Suppressor macrophage (primary cell): ENCODE measurements at places on chromosomes 7 and 10.

DNA sequence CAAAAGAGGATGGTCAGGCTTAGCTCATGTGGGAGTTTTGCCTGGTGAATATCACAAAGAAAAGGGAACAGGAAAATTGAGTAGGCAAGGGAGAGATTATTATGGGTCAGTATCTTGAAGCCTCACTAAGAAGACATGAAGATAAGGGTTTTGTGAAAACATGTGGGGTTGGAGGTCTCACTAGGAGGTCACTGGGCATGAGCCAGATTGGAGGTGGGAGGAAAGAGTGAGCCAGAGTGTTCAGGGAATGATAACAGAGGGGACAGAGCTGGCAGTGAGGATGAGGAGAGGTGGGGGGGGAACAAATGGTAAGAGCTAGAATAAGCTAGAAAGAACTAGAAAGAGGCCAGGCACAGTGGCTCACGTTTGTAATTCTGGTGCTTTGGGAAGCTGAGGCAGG lies 374.3 kb downstream of the GRID1 start:
- no peak for DNase-seq

- DNase-seq = no peak
Measured at GRCh38 chr7:55073976-55074528, 55.2 kb downstream of the EGFR start.

DNA sequence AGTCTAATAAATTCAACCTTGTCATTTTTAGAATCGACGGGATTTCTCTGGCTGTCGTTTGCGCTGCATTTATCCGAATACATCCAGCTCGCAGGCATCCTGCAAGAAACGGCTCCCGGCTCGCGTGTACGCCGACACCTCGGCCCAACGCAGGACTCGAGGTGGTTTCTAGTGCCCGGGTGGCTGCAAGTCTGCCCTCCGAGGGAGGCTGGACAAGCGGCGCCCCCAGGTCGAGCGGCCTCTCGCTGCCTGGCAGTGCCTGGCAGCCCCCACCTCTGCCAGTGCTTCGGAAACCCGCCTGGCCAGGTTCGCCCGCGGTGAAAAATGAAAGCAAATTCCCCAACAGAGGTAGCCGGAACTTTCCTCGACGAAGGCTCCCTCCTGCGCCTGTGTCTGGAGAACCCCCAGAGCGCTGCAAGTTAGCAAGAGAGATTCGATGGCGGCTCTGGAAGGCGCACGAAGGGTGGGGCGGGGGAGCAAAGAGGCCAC lies 5.7 kb upstream of the ZNF503 start:
- no peak for DNase-seq

- DNase-seq = no peak
Measured at GRCh38 chr7:132359743-132360142, 216.5 kb downstream of the PLXNA4 start.

- DNase-seq = no peak
Measured at GRCh38 chr10:64626924-64627323, 1105.7 kb downstream of the REEP3 start.

- DNase-seq = no peak
Measured at GRCh38 chr7:101205901-101206664, 5.2 kb upstream of the MOGAT3 start.

GRCh38 chr7:44180631-44181030 lies 8.6 kb downstream of the GCK start:
- no peak for DNase-seq

DNA sequence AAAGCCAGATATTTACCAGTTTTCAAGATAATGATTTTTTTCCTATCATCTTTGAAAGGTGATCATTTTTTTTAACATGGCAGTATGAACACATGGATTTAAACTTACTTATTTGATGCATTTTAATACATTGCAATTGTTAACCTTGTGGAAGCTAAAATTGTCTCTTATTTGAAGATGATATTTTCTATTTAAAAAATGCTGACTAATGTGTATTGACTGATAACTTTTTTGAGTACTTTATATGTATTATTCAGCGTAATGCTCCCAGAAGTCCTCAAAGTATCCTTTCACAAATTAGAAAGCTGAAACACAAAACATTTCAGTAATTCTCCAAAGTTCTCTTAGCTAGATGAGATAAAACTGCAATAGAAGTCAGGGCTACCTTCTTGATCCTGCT lies 677.3 kb downstream of the NRG3 start:
- DNase-seq = no peak

- DNase-seq = no peak
Measured at GRCh38 chr10:77189075-77189474, 448.5 kb downstream of the KCNMA1 start.

GRCh38 chr10:110747609-110748464 lies 103.7 kb downstream of the RBM20 start:
- DNase-seq = no peak

DNA sequence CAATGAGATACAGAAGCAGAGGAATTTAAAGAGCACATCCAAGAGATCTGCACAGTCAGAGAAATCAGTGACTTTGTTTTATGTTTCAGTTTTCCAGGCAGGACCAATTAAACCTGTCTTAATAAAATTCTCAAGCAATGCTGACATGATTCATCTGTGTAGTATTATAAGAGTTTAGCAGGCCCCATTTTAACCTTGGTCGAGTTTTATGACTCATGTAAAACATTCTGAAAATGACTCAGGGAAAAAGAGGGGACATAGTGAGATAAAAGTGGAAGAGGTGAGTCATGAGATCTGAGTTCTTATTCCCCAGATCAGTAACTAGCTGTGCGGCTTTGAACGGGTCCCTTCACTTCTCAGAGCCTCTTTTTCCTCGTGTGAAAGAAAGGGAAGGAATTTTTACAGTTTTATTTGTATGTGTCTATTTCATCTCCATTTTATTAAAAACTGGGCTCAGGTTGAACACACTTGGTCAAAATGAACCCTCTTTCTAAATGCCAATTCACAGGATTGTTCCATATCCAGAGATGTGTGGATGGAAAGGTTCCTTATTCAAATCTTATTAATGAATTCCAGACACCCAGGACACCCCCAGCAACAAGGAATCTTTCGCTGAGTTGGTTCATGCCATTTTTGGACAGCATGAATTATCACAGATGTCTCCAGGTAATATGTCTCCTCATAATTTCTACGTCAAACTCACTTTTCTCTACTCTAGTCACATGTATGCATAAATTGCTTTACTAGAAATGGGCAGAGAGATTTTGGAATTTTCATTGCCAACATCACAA lies 143.2 kb downstream of the JAZF1 start:
- peak; percentile 25 for DNase-seq

DNA sequence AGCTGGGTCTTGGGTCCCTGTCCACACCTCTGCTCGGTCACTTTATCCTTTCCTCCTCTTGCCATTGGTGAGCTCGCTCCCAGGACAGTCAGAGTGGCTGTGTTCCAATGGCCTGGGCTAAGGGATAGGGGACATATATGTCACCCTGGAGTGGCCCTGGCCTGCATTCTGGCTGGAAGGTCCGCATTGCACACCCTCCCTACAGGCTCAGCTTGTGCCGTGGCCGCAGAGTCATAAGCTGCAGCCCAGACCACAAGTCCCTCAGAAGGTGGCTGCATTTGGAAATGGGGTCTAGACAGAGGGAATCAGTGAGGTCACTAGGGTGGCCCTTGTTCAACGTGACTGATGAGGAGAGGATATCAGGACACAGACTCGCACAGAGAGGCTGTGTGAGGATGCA lies 363.8 kb upstream of the SHH start:
- DNase-seq = no peak

- no peak for DNase-seq
Measured at GRCh38 chr7:78427209-78427608, 628.6 kb downstream of the PHTF2 start.

- no peak for DNase-seq
Measured at GRCh38 chr7:140439359-140439758, 35.5 kb downstream of the RAB19 start.

DNA sequence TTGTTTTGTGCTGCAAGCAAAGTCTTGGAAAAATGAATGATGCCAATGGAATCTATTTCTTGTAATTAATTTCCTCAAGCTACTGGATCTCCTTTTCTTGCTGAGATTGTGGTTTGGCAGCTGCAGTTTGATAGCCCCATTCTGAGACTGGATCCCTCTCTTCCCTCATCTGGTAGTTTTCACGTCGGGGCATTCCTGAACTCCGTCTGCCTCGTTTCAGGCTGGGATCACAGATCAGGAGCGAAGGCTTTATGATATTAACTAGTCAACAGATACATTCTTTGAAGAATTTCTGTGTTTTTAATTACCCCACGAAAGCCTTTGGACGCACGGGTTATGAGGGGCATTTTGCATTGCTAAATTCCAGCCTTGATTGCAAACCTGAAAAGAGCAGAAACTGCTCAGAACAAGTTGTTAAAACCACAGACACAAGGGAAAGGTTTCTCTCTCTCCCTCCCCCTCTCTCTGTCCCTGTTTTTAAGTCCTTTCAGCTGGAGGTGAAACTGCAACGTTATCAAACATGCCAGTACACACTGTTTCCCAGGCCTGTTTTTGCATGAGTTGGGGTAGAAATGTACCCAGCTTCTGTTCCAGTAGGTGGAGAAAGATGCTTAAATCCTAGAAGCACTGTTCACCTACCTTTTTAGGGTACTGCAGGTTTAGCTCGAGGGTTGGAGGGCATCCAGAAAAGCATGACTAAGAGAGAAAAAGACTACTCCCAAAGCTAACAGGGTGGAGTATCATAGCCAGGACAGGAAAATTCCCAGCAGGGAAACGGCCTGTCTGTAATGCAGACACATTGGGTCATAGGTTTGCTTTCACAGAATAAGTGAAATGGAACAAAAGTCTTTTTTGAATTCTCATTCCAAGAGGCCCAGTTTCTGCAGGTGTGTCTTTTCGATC lies 124.3 kb downstream of the CUX1 start:
- no peak for DNase-seq

- DNase-seq = no peak
Measured at GRCh38 chr10:100817268-100817839, 72.0 kb downstream of the PAX2 start.

DNA sequence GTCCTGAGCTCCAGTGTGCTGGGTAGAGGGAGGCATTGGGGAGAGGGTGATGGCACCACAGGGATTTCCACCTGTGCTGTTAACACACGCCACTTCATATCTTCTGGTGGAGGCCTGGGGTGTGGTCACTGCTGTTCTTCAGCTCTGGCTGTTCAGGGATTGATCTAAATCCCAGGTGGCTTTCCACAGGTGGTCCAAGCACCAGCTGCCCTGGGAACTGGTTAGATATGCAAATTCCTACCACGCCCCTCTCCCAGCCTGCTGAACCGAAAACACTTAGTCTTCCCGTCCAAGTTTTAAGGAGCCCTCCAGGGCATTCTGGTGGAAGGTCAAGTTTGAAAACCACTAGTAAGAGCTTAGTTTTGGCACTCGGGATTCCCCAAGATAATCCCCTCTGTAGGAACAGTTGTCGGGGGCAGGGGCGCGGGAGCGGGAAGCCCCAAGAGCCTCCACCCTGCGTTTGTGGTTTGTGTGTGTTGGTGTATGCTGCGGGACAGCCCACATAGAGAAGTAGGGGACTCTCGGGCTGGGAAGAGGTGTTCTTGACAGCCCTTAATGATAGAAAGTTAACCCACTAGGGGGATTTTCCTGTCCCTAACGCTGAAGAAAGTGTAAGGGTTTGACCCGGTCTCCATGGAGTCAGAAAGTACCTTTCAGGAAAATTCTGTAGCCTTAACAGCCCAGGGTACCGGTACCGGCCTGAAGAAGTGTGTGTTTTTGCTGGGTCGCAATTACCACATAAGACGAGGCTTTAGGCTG lies 5.1 kb downstream of the DEPP1 start:
- DNase-seq = no peak

DNA sequence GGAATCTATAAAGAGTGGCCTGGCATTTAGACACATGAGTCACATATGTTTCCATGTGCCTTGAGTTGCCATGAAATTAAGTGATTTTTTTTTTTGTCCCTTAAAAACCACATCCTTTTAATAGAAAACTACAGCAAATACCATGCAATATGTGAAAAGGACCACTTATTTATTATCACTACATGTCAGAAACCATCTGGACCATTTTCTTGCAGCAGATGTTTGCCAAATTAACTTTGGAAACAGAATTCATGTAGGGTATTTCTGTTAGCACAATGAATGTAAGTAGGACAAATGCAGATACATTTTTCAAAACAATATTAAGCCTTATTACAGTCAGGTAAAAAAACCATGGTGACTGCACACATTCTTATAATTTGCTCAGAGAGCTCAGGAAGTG lies 230.6 kb downstream of the REEP3 start:
- no peak for DNase-seq

DNA sequence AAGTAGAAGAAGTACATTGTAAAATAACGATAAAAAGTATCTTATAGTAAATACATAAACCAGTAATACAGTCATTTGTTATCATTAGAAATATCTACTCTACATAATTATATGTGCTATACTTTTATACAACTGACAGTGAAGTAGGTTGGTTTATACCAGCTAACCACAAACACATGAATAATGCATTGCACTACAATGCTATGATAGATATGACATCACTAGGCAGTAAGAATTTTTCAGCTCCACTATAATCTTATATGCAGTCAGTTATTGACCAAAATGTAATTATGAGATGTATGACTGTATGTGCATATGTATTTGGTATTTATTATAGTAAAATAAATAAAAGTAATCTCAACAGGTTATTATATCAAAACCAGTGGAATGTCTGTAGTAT lies 23.4 kb upstream of the SGCE start:
- DNase-seq = no peak

- DNase-seq = no peak
Measured at GRCh38 chr7:50676740-50677637, 105.7 kb downstream of the GRB10 start.

GRCh38 chr7:142108728-142109505 lies 2.6 kb upstream of the MGAM2 start:
- no peak for DNase-seq
